ENCODE measurements at places on chromosomes 3 and 15.

DNA sequence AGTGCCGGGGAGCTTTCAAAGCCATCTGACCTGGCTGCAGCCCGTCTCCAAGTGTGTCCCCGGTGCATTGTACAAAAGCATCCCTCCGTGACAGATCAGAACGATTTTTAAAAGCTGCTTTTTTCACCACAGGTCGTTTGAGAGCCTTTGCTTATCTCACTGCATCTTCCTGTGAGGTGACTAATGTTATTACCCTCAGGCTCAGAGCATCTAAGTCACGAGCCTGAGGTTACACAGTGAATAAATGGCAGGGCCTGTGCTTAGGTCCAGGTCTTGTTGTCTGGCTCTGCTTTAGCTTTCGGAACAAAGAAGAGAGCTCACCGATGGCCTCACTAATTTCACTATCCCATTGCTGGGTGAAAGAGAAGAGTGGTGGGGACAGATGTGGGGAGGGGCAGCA lies 83.3 kb downstream of the SEC22A start:
- DNase-seq: no peak

- no peak for DNase-seq
Measured at GRCh38 chr3:56700151-56700550, 17.1 kb upstream of the TASOR start.

DNA sequence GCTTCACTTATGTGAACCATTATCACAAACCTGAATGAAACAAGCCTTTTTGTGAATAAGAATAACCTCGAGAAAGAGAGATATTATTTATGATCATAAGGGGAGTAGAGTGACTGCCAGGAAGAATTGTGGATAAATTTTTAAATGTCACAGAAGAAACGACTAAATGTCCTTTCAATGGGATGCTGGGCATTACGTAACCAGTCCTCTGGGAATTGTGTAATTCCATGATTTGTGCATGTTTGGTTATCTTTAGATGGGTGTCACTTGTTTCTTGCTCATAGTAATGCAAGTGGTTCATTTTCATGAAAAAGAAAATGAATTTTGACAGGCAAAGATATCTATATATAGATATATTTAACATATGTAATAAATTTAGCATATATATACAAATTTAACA lies 379.5 kb upstream of the AGTR1 start:
- no peak for DNase-seq

GRCh38 chr15:98174841-98175240 lies 214.3 kb downstream of the ARRDC4 start:
- no peak for DNase-seq

- DNase-seq: no peak
Measured at GRCh38 chr3:185330238-185330637, 32.7 kb upstream of the MAP3K13 start.

DNA sequence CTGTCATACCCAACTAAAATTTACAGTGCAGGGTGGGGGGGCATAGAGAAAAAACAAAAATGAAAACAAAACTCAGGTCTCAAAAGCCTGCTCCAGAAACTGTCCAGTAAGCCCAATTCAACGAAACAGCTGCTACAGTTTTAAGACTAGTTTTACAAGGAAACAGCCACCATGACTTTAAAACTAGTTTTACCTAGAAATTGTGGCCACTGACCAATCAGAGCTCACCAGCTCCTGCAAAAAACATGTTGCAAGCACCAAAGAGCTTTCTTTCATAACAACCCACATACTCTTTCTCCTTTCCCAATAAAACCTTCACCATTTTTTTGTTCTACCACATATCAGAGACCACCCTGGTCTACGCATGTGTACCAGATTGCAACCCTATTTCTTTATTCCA lies 7.3 kb upstream of the CFAP91 start:
- DNase-seq: no peak

GRCh38 chr15:48289628-48290027 lies 41.6 kb upstream of the DUT start:
- no peak for DNase-seq

DNA sequence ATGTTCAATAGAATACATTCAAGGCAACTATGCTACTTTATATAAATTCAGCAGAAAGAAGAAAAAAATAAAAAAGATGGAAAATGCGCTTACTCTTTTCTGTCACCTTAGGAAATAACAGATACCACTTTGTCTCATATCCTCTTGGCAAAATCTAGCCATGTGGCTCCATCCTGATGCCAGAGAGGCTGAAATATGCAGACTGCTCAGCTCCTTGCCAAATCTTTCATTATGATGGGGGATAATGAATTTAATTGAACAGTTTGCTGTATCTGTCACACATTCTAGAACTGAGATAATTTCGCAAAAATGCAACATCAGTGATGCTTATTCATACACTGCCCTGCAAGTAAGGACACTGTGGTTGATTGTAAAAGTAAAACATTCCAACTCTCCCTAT lies 1081.5 kb downstream of the PLOD2 start:
- DNase-seq: no peak

DNA sequence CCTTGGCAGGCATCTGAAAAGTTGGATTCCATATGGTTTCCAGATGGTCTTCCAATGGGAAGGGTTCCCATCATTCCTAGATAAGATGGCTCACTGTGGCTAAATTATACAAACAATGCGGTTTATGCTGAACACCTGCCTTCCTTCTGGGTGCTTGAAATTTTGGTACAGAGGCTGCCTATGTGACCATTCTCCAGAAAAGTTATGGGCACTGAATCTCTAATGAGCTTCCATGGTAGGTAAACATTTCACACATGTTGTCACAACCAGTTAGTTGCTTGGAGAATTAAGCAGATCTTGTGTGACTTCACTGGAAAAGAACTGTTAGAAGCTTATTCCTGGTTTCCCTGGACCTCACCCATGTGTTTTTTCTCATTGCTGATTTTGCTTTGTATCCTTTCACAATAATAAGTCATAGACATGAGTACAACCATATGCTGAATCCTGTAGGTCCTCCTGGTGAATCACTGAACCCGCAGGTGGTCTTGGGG lies 30.1 kb downstream of the PLOD2 start:
- DNase-seq: no peak

DNA sequence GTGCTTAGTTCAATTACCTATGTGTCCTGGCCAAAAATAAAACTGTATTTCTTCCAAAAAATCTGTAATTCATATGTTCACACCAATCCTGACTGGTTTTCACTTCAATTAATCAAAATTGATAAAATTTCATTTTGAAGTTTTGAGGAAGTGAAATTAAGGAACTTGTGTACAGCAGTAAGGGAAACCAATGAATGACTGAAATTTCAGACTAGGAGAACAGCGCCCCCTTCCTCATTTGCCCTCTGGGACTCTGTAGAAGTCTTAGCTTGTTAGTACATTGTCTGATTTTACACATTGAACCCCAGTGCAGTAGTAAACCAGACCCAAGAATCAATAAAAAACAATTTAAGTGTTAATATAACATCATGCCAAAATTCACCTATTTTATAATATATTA lies 495.3 kb upstream of the AGTR1 start:
- DNase-seq: no peak

- DNase-seq: no peak
Measured at GRCh38 chr15:90222547-90222946, 11.2 kb downstream of the CIB1 start.

GRCh38 chr3:126551121-126551838 lies 7.5 kb downstream of the C3orf22 start:
- DNase-seq: peak; percentile 38

- no peak for DNase-seq
Measured at GRCh38 chr3:152578769-152579168, 256.2 kb upstream of the P2RY1 start.

DNA sequence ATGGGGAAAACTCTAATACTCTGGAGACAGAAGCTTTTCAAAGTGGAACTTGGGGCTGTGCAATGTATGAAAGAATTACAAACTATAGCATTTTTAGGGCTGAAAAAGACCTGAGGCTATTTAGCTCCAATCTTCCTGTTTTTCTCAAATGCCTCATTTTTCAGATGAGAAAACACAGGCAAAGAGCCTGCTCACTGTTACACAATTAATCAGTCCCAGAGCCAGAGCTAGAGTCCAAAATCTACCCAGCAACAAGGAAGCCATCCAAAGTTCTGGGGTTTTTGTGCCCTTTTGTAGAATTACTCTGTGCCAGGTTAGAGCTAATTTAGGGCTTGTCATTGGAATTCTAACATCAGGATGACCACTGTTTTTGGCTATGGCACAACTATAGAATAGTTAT lies 45.5 kb downstream of the GPR149 start:
- no peak for DNase-seq

DNA sequence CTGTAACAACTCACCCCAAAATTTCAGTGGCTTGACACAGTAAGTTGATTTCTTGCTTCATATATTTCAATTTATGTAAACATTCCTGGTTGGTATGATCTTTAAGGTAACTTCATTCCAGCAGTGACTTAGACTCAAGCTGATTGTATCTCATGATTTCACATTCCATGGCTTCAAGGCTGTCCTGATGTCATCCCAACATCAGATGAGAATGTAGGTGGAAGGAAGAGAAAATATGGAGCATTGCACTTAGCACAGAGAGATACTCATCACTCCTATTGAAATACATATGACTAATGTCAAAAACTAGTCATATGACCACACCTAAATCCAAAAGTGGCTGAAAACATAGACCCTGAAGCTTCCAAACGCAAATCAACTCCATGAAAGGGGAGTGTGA lies 793.8 kb downstream of the TBL1XR1 start:
- no peak for DNase-seq

DNA sequence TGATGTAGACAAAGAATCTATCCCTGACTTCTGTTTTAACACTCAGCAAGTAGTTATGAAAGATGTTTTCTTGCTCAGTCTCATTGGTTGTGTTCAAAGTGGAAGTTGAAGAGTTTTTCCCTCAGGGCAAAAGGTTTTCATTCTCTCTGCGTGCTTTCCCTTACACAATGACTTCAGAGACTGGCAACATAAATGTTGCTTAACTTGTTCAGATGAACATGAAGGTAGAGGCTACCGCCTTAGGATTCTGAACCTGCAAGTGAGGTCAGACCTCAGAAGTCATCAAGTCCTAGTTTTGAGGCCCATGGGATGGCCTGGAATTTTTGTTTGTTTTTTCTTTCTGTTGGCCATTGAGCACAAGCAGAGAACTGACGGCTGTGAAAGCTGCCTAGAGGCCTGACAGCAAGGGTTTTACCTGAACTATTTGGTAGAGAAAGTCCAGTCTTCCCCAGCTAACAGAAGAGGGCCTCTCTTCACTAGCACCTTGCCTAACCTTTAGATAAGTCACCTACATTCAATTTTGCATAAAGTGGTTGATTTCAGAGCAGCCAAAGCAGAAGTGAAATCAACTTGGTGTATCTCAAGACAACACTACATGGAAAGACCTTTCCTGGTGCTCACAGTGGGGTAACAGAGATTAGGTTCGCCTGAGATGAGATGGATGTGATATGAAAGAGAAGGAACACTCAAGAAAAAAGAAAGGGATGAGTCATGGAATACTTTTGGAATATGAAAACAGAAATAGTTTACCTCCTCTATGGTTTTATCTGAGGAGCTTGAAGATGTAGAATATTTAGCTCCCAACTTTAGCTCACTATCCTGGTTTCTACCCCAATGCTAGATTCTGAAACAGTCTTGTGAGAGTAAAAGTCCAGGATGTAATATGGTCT lies 53.6 kb upstream of the AP4E1 start:
- no peak for DNase-seq

All from left lobe of liver (tissue), 2 donors.